ENCODE measurements at places on chromosomes 5 and 9.

GRCh38 chr5:31845361-31845760 lies 206.4 kb downstream of the PDZD2 start:
- no peak for DNase-seq

- DNase-seq, result no peak
Observed at GRCh38 chr5:122236270-122237040, 75.6 kb upstream of the SNCAIP start.

DNA sequence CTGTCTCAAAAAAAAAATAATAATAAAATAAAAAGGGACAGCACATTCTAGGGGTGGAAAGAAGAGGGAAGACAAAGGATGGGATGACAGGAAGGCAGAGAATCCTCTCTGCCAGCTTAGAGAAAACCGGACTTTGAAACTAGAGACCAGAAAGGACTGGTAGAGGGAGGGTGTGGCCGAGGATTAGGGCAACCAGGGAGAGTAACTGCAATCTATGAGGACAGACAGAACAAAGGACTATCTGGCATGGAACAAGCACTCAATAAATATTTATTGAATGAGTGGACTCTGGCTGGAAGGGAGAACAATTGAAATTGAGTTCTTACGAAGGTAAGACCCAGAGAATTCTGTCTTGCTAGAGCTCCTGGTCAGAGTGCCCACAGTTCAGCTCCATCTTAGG lies 2.4 kb downstream of the GBA2 start:
- no peak for DNase-seq

DNA sequence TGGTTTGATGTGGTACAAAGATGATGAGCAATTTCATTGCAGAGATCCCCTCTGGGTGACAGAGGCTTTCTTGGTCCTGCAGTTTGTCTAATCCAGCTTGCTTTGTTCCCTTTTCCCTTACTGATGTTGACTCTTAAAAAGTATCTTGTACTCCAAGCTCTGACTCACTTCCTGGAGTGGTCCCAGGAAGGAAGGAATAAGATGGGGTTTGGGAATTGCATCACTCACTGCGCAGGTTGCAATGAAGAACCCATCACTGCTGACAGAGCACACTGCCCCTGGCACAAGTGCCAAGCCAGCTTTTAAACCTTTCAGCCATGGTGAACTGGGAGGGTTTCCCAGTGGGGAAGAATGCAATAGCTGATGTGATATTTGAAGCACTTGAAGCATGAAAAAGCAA lies 662.2 kb upstream of the CTNND2 start:
- DNase-seq, result no peak

DNA sequence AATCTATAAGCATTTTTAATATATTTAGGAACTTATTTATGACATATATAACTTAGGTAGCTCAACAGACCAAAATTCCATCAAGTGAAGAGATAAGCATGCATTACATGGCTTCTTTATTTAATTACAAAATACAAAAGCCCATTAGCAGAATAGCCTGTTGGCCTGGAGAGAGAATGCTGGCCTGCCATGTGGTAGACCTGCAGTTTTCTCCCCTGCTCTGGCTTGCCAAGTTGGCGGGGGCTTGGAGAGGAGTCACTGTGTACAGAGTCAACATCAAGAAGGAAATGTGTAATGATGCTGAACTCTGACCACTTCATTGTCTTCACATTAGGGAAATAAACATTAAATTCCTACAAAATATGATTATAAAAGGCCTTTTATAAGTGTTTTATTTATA lies 69.8 kb upstream of the CNTLN start:
- no peak for DNase-seq

DNA sequence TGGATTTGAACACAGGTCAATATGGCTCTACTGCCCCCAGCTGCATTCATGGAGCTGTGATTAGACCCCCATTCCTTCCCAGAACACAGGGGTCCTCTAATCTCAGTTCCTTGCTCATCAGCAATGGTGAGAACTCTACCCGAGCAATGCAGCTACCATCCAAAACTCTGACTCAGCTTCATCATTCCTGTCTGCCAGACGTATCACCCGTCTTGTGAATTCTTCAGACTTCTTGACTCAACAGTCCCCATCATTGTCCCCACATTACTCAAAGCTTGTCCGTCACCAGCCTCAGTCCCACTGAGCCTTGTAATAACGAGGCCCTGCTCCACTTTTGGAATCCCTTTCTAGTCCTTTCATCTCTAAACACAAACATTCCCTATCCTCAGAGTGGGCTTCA lies 36.3 kb upstream of the STX17 start:
- DNase-seq, result no peak

All from occipital lobe (tissue), 3 donors.